Activated CD4-positive, alpha-beta T cell treated with anti-CD3 and anti-CD28 coated beads, Interleukin-10, Interleukin-2, amounts not matched to agents 100 ng/mL and 50 ng/mL, durations not matched to agents 16 hours and 8 hours (primary cell): ENCODE measurements at places on chromosomes 2 and 18.
A peak's percentile ranks its signal among the peaks of the same experiment; 100 is the strongest.

GRCh38 chr2:29400930-29401653 lies 285.9 kb downstream of the CLIP4 start:
- DNase-seq: no peak

DNA sequence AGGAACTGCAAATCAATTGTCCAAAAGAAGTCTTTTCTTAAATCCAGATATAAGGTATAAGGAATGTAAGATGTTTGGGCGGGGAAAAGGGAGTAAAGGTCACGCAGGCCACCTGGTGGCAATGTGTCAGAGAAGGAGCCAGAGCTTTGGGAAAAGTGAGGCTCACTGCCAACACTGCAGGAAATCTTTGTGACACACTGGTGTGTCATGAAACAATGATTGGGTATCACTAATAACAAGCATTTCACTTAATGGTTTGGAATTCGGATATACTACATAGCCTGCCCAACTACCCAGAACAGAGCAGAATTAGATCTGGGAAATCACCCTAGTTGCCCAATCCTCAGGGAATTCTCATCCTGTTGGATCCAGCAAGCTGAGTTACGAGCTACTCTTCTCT lies 61.0 kb downstream of the RBMS1 start:
- DNase-seq: no peak

DNA sequence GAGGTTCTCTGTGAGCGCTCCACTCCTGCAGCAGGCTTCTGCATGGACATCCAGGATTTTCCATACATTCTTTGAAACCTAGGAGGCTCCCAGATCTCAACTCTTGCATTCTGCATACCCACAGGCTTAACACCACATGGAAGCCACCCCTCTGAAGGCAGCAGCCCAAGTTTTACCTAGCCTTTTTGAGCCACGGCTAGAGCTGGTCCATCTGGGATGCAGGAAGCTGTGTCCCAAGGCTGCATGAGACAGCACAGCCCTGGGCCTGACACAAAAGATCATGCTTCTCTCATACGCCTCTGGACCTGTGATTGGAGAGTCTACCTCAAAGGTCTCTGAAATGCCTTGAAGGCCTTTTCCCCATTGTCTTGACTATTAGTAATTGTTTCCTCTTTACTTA lies 53.6 kb upstream of the RPRM start:
- DNase-seq: no peak

- no peak for DNase-seq
These were observed 6.9 kb downstream of the CD28 start for GRCh38 chr2:203713381-203713780.

GRCh38 chr2:216606551-216607276 lies 26.5 kb upstream of the IGFBP2 start:
- peak; percentile 44 for DNase-seq
